ENCODE measurements at places on chromosomes 4 and X.

DNA sequence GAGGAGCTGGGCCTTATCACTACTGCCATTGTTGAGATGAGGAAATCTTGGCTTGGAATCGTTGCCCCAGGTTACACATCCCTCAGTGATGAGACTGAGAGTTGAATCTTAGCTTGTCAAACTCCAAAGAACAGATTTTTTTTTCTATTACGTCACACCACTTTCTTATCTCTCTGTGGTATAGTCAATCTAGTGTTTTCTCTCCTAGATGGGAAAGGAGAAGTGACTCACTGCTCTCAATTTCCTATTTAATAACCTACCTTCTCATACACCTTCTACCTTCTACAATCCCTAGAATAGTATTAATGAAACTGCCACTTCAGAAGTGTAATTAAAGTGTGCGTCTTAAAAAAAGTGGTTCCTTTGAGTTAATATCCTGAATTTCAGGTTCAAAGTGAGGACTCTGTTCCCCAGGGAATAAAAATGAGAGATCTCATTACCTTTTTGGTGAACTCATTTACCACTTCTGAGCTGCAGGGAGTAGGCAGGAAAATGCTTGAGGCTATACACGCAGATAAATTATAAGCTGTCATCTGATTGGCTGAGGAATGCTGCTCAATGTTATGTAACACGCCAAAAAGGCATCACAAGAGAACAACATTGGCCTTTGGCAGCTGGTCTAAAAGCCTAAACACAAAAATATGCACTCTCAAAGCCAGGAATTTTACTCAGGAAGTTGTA lies 59.3 kb downstream of the MAD2L1 start:
- DNase-seq = no peak

GRCh38 chrX:378443-378842 lies 8.3 kb downstream of the PPP2R3B start:
- DNase-seq = no peak

DNA sequence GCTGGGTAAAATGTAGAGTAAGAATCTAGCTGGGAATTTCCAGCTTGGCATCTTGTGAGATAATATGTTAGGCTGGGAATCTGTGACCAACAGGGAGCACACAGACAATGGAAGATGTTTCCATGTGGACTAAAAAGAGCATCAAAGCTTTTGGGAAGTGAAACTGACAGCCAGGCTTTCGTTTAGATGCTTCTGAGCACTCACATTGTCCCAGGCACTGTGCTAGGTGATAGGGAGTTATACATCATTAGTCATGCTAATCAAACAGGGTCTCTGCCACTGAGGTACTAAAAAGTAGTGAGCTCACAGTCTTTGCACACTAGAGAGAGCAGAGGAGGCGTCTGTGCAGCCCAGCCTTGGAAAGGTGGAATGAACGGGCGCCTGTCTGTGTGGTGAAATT lies 101.9 kb upstream of the SCOC start:
- DNase-seq = no peak

DNA sequence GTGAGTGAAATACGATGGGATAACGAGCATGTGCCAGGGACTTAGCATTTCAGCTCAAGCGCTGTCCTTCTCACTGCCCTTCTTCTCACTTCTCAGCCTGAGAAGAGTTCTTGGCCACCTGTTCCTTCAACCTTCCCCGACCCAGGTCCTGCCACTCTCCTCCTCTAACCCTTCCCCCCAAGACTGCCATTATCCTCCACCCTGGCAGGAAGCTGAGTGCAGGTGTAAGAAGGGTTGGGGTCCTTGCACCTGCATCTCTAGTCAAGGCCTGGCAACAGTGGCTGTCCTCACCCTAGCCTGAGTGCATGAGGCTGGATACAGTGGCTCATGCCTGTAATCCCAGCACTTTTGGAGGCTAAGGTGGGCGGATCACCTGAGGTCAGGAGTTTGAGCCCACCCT lies 19.9 kb upstream of the STIM2 start:
- no peak for DNase-seq
